NCI-H2171 treated with DMSO at 0.1 percent for 48 hours (cell line): ENCODE measurements at places on chromosomes 7 and 10.

- no peak for DNase-seq
Observed at GRCh38 chr10:11018855-11019631, 1.4 kb downstream of the CELF2 start.

GRCh38 chr10:77281719-77282118, 355.9 kb downstream of the KCNMA1 start:
- DNase-seq: no peak

- DNase-seq: no peak
Observed at GRCh38 chr7:151623766-151624165, 104.1 kb upstream of the RHEB start.

- no peak for DNase-seq
Observed at GRCh38 chr10:114301177-114301576, 62.1 kb downstream of the VWA2 start.
